ENCODE measurements at places on chromosomes 12 and 14.

GRCh38 chr12:76863837-76864236 is 15.0 kb downstream of the CSRP2 start:
- no peak for DNase-seq

DNA sequence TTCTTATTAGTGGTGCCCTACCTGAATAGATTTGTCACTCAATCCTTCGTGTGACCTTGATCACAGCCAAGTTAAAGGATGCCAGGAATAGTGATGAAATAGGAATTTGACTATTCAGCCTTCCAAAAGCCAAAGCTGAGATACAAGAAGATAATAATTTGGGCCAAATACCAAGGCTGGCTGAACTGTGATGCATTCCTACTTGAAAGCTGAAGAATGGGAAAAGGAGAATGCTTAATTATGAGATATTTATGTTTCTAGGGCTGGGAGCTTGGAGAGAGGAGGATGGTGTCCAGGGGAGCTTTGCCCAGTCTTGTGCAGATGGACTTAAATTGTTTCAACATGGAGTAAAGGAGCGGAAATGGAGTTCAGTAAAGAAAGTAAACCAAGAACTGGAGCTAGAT is 5.2 kb downstream of the RNASE7 start:
- no peak for DNase-seq

DNA sequence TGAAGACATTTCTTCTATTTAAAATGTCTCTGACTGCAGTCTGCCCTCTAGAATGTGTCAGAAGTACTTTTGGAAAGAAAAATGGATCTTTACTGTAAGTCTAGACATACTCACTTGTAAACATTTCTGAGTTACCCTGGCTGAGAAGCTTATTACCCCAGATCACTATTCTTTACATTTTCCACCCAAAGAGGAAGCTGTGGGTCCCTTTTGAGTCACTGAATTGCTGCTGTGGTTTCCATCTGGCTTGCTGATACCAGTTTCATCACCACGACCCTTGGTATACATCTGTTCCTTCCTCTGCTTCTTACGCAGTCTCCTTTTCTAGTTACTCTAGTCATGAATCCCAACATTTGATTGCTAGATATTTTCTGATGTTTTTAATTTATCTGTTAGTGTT is 20.2 kb upstream of the CLEC4D start:
- DNase-seq, result no peak

- no peak for DNase-seq
These were observed 53.0 kb downstream of the SMUG1 start for GRCh38 chr12:54135621-54136350.

GRCh38 chr12:41772478-41772877 is 372.2 kb downstream of the GXYLT1 start:
- DNase-seq, result no peak

- no peak for DNase-seq
These were observed 566.6 kb upstream of the FBXO33 start for GRCh38 chr14:39998854-39999253.

GRCh38 chr12:96981911-96982310 is 74.9 kb downstream of the NEDD1 start:
- DNase-seq, result no peak

DNA sequence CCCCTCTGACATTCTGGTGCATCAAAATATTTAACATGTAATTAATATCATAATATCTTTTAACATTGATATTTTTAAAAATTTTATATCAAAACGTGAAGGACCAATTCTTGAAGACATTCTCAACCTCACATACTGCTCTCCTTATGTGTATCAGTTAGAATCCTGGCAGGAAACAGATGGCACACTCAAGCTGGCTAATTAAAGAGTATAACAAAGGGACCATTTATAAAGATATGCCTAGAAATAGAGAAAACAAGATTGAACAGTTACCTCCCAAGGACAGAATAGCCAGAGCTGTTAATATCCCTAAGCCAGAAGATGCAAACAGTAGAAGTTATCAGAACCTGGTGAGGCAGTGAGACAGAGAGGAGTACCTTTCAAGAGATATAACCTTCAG is 368.7 kb downstream of the NELL2 start:
- no peak for DNase-seq

DNA sequence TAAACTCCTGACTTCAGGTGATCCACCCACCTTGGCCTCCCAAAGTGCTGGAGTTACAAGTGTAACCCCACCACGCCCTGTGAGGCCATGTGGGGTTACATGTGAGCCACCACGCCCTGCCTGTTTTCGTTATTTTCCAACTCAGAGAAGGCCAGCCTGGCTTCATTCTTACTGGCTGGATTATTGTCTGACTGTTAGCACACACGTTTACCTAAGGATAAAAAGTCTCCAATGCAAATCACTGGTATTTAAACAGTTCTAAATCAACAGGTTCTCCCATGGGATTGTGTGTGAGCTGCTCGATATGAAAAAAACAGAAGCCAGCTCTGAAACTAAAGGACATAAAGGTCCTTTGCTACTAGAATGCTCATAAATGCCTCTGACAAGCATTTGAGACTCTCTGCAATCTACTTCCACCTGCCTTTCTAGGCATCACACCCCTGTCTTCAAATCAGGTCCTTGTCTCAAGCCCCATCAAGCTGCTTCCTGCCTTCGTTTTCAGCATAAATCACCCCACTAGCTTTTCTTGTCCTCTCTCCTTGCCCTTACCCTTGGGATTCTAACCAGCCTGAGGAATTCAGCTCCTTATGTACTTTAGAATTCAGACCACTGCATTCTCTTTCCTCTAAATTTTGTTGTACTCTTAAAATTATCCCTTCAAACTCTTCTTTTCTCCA is 265.0 kb downstream of the DUSP6 start:
- DNase-seq, result no peak

DNA sequence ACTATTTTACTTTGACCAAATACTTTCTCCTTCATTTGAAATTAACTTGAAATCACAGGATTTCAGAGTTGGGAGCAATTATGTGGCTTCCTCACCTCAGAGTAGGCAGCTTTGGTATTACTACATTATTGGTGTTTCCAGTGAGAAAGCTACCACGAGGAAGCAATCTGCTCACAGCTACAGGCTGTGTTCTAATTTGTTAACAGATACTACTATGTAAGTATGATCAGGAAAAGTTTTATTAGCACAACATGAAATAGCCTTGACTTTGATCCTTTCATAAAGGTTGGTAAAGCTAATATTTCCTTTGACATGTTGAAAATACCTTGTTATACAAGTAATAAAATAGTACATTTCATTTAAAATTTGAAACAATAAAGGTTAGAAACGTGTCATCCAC is 30.6 kb downstream of the TAOK3 start:
- no peak for DNase-seq

DNA sequence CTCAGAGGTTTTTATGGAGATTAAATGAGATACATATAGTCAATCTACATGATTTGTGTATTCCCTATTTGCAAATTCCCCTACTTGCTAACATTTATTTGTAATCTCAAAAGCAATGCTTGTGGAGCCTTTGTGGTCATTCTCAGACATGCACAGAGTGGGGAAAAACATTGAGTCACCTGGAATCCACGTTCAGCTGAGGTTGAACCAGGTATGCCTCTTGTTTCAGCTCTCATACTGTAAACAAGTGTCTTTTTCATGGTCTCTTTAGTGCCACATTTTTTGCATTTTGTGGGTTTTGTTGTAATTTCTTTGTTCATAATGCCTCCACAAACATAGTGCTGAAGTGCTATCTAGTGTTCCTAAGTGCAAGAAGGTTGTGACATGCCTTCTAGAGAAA is 181.9 kb downstream of the BCAT1 start:
- peak; percentile 67 for DNase-seq

DNA sequence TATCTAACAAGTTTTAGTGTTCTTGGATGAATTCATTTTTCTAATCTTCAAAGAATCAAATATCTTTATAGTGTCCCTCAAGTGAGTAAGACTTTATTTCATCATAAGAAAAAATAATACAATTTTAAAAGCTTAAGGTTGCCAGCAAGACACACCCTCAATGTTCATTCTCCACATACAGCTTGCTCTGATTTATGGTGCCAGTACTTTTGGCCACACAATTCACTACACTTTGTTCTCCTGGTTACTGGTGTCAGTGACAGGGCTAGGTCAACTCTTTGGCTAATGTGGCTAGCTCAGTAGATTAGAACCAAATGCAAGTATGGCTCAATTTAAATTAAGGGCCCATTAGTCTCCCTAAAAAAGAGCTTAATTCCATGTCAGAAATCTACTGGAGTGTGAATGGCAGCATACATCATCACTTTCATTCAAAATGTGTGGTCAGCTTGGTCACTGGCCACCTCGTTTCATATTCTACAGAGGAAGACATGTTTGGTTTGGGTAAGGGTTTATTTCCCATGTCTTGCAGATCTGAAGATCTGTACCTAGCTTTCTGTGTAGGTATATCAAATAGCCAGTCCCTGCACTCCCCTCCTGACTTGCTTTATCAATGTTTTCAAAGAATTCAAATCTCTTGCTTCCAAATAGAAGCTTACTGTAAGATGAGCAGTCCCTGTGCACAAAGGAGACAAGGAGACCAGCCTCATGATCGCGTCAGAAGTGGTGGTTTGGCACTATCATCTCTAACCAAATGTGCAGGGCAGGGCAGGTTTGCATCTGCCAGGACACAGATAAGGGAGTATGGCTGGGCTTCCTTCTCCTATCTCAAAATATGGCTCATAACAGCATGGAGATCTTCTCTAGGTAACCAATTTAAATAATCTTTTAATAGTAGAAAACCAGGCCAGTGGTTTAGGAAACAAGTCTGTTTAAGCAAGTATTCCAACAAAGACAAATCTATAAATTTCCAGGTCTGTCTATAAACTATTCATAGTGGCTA is 31.3 kb downstream of the HECTD4 start:
- no peak for DNase-seq

- DNase-seq, result no peak
These were observed 250.5 kb downstream of the RPL10L start for GRCh38 chr14:46401066-46401465.

DNA sequence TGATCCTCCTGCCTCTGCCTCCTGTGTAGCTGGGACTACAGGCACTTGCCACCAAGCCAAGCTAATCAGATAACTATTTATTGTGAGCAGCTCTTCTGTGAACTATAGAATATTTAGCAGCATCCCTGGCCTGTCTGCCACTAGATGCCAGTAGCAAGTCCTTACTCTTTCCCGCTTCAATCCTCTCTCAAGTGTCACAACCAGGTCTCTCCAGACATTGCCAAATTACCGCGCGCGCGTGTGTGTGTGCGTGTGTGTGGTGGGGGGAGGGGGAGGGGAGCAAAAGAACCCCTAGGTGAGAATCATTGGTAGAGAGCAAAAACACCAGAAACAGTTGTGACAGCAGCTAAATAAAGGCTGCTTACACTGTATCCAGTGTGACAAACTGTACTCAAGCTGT is 49.9 kb downstream of the PPP2R5E start:
- peak; percentile 26 for DNase-seq

DNA sequence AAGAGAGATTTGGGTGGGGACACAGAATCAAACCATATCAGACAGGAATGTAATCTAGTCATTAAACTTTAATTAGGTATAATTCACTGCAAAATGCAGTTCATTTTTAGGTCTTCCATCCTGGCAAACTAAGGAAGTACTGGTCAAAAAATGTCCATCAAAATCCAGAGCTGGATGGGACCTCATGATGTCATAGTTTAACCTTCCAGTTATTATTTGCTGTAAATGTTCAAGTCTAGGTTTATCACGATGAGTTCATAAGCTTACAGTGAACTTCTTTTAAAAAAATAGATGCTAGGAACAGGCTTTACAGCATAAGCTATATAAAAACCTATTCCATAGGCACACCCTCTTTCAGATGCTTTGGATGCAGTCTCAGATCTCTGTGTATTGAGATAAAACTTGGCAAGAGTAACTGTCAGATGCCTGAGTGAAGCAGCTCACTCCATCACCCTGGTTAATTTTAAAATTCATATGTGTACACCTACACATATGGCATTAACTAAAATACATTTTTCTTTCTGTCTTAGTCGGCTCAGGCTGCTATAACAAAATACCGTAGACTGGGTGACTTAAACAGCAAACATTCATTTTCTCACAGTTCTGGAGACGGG is 7.9 kb downstream of the SSPN start:
- no peak for DNase-seq

DNA sequence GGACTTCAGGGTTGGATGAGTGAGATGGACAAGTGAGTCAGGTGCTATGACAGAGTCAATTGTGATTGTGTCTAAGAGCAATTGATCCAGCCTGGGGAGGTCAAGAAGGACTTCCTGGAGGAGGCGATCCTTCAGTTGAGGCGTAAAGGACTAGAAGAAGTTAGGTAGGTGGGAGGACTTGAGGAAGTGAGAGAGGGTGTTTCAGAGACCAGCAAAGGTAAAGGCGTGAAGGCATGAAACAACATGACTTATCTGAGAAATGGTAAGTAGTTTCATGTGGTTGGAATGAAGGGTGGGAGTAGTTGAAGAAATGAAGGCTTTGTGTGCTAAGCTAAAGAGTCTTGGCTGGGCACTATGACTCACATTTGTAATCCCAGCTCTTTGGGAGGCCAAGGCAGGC is 48.9 kb upstream of the PPP1CC start:
- peak; percentile 87 for DNase-seq

DNA sequence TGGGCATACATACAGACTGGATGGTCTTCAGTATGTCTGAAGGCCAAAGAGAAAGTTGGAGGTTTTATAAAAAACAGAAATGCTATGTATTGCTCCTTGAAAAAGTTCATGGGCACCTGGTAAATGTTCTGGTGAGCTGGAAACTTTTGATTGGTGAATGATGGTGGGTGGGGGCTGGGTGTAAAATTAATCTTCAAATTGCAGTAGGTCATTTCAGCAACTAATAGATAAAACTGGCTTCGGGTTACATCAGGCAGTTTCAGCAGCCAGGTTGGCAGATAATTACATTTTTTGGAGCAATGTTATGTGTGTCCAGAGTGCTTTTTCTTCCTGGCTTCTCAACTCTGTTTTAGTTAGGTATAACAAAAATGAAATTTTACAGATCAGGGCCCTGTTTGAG is 35.3 kb downstream of the SDR9C7 start:
- no peak for DNase-seq

DNA sequence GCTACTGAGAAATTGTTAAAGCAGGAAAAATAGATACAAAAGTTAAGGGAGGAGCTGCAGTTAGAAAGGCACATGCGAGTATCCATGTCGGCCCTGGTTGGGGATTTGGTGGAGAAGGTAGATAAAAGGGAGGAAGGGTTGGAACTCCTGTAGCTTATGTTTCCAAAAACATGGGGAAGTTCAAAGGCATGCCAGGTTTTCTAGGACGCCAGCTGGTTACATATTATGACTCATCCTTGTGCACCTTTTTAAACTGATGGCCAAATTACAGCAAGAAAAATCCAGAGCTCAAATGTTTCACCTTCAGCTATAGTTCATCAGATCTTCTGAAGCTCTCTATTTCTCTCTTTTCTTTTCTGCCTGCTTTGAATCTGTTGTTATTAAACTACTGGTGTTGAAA is 13.2 kb upstream of the MAP4K5 start:
- peak; percentile 58 for DNase-seq

DNA sequence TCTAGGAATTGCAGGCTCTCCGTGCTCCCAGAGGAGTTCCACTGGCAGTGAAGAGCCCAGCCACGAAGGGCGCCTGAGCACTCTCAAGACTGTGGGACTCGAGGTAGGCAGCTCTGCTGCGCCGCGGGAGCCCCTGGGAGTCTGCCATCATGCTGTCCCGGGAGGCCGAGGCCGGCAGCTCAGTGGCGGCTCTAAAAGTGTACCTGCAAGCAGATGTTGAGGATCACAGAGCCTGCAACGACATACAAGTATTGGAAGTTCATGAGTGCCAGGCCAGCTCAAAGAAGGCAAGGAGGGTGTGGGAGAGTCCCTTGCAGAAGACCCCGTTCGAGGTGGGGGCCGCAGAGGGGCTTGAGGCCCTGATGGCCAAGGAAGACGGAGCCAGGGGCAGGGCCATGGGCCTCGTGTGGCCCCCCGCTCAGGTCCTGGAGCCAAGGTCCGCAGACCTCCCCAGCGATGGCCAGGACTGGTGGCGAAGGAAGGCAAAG is 62.7 kb downstream of the MUCL1 start:
- DNase-seq, result no peak

GRCh38 chr12:75783093-75783877 is 248.3 kb downstream of the PHLDA1 start:
- peak; percentile 47 for DNase-seq

All from bronchial epithelial cell (primary cell).